AG10803 (cell line): ENCODE measurements at places on chromosomes 3 and 15.

DNA sequence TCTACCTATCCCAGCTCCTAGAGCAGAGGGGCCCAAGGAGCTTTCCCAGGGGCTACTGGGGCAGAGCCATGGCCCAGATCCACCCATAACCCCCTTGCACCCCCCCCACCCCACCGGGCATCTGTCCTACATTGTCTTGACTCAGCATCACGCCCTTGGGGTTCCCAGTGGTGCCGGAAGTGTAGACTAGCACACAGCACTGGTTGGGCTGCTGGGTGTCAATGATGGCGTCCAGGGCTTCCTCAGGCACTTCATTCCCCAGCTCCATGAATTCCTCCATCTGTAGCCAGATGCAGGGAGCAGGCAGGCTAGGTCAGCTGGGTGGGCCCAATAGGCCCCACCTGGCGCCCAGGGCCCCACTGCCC lies 33.2 kb downstream of the IDH3A start:
- no peak for DNase-seq

- peak; percentile 28 for DNase-seq
Measured at GRCh38 chr3:17581421-17582080, 160.9 kb downstream of the TBC1D5 start.

DNA sequence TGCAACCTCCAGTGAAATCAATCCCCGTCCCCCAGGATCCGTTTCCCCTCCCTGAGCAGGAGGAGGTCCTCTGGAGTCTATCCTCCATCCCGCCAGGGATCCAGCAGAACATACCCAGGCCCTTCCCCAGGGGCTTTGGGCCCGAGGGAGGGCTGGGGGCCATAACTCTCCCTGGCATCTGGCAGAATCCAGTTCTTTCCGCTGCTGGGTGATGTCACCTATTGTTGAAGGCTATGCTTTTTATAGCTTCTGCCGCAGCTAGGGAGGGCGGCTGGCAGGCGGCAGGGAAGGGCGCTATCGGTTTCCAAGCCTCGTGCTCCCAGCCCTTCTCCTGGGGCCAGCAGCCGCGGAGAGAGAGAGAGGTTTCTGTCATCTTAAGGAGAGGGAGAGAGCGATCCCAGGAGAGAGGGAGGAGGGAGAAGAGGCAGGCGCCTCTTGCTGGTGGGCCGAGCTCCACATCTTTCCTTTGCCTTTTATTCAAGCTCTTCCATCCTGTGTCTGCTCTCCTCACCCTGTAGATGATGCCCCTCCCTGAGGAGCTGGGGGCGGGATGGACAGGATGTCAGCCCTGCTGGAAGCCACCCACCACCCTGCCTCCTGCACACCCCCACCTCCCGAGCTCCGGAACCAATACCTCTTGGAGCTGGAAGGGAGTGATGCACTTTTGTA lies 120.1 kb downstream of the ANP32A start:
- DNase-seq: peak; percentile 59

DNA sequence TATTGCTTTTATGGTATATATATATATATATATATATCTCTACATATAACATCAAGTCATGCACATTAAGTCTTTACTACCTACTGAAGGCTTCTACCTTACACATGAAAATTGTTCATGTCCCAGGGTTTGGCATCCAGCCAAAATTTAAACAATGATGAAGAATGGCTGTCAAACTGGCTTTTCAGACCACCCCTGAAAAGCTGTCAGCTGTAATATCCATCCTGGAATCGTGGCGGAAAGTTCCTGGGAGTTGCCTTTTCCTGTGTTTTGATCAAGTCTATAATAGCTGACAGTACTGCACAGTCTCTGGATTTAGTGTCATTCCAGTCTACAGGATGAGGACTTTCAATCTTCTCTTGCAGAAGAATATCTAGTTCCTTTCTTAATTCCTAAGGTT lies 48.3 kb downstream of the DHX36 start:
- no peak for DNase-seq

DNA sequence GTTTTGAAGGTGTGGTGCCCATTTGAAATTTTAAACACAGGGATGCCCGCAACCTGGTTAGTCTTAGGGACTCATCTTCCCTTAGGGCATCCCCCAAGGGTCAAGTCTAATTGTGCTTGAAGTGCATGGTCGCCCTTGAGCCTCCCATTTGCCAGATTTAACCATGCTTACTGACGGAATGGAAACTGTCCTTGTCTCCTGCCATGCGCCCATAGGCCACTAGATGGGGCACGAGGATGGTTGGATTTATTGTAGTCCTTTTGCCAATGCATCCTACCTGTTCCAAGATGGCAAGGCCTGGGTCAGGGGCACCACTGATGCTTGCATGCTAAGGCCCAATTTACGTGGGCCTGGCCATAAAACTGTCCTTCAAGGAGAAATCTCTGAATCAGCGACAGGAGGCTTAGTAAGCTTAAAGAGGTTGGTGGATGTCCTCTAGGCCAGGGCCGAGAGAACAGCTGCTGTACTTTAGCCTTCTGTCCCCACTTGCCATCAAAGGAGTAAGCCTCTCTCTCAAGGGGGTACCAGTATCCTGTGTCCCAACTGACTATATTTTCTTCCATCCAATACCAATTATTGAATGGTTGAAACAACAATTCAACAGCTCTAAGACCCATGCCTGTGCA lies 355.4 kb downstream of the OTOL1 start:
- DNase-seq: peak; percentile 27

DNA sequence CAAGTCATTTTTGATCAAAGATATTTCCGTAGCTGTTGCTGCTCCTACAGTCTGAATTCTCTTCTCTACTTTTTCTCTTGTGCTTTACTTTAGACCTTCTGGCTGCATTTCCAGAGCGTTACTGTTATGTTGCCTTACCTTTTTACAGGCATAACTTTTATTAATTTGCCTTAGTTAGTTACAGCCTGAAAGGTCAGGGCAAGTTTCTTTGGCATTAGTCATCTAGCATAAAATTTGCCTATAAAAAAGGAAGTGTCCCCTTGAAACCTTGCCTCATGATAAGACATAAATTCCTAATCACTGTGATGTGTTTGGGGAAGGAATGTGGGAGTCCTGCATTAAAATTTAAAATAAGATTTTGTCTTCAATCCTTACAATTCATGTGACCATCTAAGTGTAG lies 618.5 kb downstream of the NR2F2 start:
- DNase-seq: no peak

GRCh38 chr15:52379395-52380106 lies 83.9 kb upstream of the MYO5C start:
- DNase-seq: no peak

GRCh38 chr3:13241621-13242363 lies 168.6 kb upstream of the IQSEC1 start:
- DNase-seq: no peak

GRCh38 chr3:127409421-127410136 lies 121.7 kb upstream of the PRR20G start:
- no peak for DNase-seq

- no peak for DNase-seq
Measured at GRCh38 chr3:151477591-151478334, 16.9 kb upstream of the IGSF10 start.

GRCh38 chr3:32577581-32578556 lies 7.2 kb upstream of the DYNC1LI1 start:
- peak; percentile 69 for DNase-seq

GRCh38 chr3:59935025-59935424 lies 885.2 kb upstream of the CFAP20DC start:
- DNase-seq: no peak

- peak; percentile 70 for DNase-seq
Measured at GRCh38 chr15:60155661-60156060, 151.6 kb downstream of the FOXB1 start.

DNA sequence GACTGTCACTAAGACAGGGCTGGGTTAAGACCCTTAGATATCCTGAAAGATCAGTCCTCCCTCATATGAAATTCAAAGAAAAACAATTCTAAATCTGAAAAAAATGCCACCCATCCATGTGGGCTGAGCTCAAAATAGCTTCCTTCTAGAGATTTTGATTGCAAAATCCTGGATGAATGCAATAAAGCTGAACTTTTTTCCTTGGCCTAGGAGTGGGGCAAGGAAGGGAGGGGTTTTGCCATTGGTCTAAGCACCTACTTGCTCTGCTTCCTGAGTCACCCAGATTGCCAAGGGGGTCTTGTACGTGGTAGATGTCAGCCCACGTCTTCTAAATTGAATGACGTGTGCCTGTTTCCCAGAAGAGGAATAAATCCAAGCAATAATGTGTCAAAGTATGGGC lies 15.3 kb upstream of the SMAD3 start:
- DNase-seq: peak; percentile 67

DNA sequence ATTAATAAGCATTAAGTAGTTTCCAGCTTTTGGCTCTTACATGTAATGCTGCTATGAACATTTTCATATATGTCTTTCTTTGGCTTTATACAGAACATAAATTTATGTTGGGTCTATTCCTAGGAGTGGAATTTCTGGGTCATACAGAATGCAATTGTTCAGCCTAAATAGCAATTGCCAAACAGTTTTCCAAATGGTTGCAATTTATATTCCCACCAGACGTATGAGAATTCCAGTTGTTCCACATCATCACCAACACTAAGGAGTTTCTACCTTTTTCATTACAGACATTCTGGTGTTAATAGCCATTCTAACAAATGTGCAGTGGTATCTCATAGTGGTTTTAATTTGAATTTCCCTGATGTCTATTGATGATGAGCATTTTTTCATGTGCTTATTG lies 160.1 kb upstream of the TMC3 start:
- DNase-seq: no peak

DNA sequence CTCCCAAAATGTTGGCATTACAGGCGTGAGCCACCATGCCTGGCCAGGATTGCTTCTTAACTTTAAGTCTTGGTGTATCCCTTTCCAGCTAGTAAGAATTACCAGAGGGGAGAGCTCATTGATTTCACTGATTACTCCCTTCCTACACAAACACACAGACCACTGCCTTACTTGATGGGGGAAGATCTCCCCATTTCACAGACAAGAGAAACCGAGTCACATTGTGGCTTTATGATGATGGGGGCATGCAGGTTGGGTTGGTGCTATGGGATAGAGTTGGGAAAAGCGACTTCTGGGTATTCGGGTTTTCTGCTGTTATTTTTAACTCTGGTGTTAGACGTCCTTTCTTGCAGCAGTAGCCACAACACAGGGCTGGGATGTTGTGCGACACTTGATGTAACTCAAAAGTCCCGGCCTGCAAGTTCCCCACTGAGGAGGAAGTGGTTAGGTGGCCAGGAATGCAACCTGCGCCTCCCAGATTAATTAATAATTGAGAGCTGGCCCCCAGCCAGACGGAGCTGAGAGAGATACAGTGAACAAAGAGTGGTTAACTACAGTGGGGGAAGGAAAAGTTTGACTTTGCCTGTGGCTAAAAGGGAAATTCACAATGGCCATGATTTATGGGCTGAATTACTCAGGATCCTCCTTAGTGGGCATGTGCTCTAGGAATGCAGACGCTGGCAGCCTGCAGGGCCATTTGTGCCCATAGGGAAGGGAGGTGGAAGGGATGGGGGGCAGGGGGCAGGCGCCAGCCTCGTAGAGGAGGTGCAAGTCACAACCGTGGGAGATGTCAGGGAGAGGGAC lies 63.6 kb downstream of the SMAD6 start:
- DNase-seq: peak; percentile 67

- no peak for DNase-seq
Measured at GRCh38 chr3:13142552-13143380, 69.5 kb upstream of the IQSEC1 start.

GRCh38 chr15:62606376-62607113 lies 436.0 kb upstream of the TPM1 start:
- peak; percentile 100 for DNase-seq

GRCh38 chr15:88178631-88179030 lies 77.9 kb downstream of the NTRK3 start:
- DNase-seq: no peak

DNA sequence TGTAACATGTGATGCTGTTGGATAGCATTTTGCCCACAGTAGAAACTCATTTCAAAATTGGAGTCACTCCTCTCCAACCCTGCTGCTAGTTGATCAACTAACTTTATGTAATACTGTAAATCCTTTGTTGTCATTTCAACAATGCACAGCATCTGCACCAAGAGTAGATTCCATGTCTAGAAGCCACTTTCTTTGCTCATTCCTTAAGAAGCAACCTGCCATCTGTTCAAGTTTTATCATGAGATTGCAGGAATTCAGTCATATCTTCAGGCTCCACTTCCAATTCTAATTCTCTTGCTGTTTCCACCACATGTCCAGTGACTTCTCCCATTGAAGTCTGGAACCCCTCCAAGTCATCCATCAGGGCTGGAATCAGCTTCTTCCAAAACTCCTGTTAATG lies 42.9 kb downstream of the AKAP13 start:
- DNase-seq: peak; percentile 35

DNA sequence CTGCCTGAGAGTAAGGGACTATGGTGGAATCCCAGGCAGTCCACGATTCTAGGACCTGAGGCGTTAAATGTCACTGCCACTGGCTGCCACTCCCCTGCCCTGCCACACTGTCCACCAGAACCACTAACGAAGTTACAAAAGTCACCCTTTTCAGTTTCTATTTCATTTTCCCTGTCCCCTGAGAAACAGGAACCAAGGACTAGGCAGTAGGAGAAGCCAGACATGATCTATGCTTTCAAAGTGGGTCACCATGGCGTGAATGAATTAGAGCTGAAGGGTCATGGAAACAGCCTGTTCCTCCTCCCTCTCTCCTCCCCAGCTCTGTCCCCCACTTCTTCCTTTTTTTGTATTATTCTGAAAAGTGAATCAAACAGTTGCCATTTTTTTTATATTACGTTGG lies 9.1 kb upstream of the ADPRH start:
- DNase-seq: no peak

DNA sequence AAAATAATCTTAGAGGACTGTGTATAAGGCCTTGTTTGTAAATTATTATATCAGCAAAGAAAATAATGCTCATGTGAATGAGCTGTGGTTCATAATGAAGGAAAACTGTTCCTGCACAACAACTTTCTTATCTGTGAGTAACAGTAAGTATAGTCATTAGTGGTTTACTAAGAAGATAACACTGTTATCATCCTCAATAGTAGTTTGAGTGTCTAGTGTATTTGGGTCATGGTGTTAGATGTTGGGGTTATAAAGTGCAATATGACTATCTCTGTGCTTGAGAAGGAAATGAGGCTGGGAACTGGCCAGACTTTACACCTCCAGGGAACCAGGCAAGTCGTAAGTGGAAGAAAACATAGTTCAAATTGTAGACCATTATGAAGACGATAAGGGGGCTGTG lies 15.6 kb downstream of the VPS8 start:
- DNase-seq: no peak

GRCh38 chr3:77254967-77255831 lies 215.3 kb downstream of the ROBO2 start:
- DNase-seq: peak; percentile 55

DNA sequence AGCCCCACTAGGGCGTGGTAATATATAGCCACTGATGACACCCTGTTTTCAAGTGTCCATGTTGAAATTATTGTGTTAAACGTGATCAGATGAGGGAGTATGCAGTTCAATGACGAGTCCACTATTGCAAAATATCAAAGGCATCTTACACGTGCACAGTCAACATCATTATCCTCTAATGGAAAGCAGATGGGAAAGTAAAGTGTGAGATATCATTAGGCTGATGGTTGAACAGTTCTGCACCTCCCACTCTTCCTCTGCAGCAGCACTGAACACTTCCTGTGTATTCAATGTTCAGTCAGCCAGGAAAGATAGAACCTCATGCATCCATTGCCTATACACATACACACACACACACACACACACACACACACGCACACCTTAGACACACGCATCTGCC lies 431.8 kb upstream of the CCDC54 start:
- DNase-seq: peak; percentile 85

- no peak for DNase-seq
Measured at GRCh38 chr3:132870541-132870940, 148.3 kb upstream of the NPHP3 start.

- DNase-seq: peak; percentile 25
Measured at GRCh38 chr3:149592758-149593240, 65.0 kb downstream of the WWTR1 start.

GRCh38 chr3:150080058-150080730 lies 109.5 kb upstream of the PFN2 start:
- DNase-seq: peak; percentile 53

GRCh38 chr3:54427941-54428871 lies 305.9 kb downstream of the CACNA2D3 start:
- peak; percentile 85 for DNase-seq
